HEK293T (cell line): ENCODE measurements at places on chromosomes 1 and 21.

- no peak for DNase-seq
Observed at GRCh38 chr1:75671708-75672107, 52.8 kb upstream of the ACADM start.

DNA sequence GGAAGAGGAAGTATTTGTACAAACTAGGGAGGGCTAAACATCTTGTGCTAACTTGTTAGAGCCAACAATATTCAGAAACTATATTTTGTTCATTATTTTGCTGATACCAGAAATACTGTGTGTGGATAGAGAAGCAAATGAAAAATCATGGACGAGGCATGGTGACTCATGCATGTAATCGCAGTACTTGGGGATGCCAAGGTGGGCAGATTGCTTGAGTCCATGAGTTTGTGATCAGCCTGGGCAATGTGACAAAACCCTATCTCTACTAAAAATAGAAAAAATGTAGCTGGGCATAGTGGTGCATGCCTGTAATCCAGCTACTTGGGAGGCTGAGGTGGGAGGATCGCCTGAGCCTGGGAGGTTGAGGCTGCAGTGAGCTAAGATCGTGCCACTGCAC, 13.4 kb downstream of the LRRC41 start:
- no peak for DNase-seq

DNA sequence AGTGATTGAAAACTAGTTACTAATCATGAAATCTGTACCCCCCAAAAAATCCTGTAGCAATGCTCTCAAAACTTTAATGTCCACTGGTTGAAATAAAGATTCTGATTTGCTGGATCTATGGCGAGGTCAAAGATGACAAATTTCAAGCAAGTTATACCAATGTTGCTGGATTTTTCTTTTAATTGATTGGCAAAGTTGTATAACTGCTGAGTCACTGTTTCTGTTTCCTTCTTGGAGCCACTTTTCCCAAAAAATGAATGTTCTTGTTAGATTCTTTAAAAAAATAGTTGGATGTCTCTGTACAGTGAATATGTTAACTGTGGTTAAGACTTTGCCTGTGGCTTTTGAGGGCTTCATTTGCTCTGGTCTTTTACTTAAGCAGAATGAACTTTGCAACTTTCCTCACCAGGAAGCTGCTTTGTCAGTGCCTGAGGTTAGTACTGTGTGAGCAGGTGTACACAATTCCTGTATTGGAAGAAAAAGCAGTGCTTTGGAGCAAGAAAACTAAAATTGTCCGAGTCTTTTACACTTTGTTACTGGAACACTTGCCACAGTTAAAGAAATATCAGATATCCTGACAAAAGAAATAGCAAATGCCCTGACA, 1211.9 kb downstream of the MRPL39 start:
- DNase-seq: no peak

GRCh38 chr1:93699049-93699384, 17.4 kb upstream of the BCAR3 start:
- no peak for DNase-seq

DNA sequence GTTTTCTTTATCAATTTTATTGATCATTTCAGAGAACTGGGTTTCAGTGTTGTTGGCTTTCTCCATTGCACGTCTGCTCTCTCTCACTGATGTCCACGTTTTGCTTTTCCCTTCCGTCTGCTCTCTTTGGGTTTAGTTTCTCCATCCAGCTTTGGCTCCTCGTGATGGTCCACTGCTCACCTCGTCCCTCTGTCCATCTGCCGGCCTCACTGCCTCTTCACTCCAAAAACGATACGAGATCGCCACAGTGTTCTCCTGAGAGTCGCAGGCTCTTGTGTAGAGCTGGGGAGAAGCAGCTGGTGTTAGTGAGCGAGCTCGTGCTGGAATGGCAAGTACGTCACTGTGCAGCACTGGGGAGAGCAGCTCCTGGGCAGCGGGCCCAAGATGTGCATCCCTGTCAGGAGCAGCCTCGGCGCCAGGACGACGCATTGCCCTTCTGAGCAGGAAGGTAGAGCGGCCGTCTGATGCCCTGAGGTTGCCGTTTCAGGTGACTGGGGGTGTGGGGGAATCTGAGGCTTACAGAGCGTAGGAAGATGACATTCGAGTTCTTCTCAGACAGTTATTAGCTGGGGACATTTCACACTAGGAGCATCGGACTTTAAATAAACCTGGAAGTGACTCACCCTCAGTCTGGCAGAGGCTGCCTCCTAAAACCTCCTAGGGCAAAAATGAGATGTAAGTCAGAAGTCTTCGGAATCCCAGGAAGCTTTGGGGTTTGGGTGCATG, 31.4 kb upstream of the PCBP3 start:
- no peak for DNase-seq

GRCh38 chr1:9302745-9303524, 10.2 kb downstream of the SPSB1 start:
- no peak for DNase-seq
